ENCODE measurements at places on chromosomes 3 and 15. TPM values are rescaled to one million over a fixed set of nuclear protein-coding genes. Genes with fewer than 3 reads are reported as not detected.

PRR20G gene
- not detected for total RNA-seq

GABRR3 gene
- total RNA-seq = not detected

TRIM42 gene
- total RNA-seq = not detected

CAPN3 gene
- 1.8 TPM for total RNA-seq

LAMB2 gene
- total RNA-seq = 1,026 TPM

Data from fibroblast of lung (primary cell).